ENCODE measurements at places on chromosomes 1 and 21. TPM values are rescaled to one million over a fixed set of nuclear protein-coding genes. Genes with fewer than 3 reads are reported as not detected.

FRRS1 gene
- 4.8 TPM for total RNA-seq

KRTAP19-1 gene
- total RNA-seq: not detected

LCE2D gene
- total RNA-seq: not detected

C4BPA gene
- total RNA-seq: 0.09 TPM

UTS2 gene
- not detected for total RNA-seq

CAPN8 gene
- total RNA-seq: 0.58 TPM

TMEM69 gene
- total RNA-seq: 14.4 TPM

CYP4A22 gene
- total RNA-seq: not detected

TBX15 gene
- 41.4 TPM for total RNA-seq

S100B gene
- 20.0 TPM for total RNA-seq

LCA5L gene
- total RNA-seq: 0.84 TPM

TGFB2 gene
- total RNA-seq: 37.2 TPM

OR2W3 gene
- 0.27 TPM for total RNA-seq

DMAP1 gene
- 12.1 TPM for total RNA-seq
